ENCODE measurements at places on chromosomes 16 and 17.

DNA sequence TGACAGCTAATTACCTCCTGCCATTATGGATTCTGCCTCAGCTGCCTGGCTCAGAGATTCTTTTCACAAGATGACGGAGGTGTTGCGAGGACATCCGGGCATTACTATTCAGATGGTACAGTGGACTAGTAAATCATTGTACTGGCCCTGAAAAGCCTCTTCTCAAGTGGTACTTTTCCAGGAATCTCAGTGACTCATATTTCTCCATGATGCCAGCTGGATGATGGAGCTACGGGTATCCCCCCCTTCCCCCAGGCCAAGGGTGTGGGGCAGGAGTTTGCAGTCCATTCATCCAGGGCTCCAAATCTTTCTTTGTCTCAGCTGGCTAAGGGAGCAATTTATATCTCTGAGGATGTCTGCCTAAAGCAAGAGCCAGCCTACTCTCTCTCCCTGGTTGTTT, 107.7 kb upstream of the GPR139 start:
- no peak for DNase-seq

- no peak for DNase-seq
Measured at GRCh38 chr17:21058098-21058893, 15.5 kb upstream of the USP22 start.

DNA sequence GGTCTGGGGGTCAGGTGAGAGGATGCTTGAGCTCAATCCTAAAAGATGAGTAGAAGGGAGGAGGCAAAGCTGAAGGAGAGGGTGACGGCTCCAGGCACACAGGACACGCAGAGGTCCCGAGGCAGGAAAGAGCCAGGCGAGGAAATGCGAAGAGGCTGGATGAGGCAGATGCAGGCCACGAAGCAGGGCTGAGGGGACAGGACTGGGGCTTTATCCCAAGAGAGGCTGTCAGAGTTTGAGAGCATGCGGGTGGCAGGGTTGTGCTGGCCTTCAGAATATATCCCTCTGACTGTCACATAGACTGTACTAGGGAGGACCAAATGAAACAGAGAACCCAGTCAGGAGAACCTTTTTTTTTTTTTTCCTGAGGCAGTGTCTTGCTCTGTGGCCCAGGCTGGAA, 100.2 kb downstream of the RMI2 start:
- DNase-seq, result no peak

DNA sequence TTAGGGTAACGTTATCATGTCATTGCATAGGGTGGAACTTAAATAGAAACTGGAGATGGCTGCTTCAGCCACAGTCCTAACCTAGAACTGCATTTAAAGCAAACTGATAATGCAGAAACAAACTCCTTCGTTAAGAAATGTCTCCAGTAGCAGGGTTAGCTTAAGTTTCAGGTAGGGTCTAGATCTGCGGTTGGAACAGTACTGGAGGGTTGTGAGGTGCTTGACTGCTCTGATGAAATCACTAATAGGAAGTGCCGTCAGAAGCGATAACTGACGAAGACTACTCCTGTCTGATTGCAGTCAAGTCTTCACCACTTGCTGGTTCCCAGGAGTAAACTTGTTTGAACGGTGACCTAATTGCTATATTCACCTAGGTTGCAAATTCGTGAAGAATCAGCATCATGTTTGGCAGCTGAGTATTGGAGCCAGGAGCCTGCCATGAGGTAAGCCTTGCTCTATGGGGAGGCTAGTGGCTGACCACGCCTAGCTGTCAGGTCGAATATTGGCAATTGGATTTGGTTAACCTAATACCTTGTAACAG, 24.5 kb downstream of the TRPV2 start:
- DNase-seq, result no peak

- no peak for DNase-seq
Measured at GRCh38 chr16:683396-684070, 601 bp downstream of the JMJD8 start.

DNA sequence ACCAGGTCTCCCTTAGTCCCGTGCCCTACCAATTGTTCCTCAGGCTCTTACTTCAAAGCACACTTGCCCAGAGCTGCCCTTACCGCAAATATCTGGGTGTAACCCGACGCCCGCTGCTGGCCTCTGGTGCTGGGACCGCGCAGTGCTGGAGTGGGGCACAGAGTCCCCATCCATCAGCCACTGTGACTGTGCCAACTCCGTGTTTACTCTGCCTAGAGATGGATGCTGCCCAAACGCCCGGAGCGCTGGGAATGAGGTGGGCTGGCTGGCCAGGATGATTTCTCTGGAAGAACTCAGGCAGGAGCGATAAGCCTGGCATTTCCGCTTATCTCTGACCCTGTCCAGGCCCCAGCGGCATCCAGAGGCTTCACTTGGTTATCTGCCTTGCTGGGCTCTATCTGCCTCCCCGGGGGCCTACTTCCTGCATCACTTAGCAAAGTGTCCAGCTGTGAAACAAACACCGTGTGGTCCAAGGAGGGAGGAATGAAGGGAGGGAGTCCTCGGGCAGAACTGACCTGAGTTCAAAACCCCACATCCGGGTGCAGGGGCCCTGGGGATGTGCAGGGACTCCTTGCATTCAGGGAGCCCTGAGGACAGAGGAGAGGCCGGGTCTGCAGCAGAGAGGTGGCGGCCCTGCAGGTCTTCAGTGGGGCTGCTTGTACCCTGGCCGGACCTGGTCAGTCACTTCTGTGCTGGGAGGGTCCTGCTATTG, 9.4 kb upstream of the MYLK3 start:
- no peak for DNase-seq

DNA sequence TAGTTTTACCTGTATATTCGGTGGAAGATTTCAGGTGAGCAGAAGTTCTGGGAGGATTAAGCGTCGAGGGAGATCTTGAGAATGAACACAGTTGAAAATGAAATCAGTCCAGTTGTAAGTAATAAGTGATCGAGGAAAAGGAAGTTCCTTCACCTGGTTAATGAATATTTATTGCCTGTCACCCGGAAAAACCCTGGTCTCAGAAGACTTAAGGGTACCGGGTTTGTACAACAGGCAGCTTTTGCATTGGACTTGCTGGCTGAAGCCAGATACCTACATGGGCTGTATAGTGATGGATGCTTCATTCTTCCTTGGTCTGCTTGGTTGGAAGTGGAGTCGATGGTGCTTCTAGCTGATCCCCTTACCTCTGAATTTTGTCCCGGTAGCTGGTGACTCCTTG, 72.7 kb downstream of the PRKCA start:
- DNase-seq, result no peak

DNA sequence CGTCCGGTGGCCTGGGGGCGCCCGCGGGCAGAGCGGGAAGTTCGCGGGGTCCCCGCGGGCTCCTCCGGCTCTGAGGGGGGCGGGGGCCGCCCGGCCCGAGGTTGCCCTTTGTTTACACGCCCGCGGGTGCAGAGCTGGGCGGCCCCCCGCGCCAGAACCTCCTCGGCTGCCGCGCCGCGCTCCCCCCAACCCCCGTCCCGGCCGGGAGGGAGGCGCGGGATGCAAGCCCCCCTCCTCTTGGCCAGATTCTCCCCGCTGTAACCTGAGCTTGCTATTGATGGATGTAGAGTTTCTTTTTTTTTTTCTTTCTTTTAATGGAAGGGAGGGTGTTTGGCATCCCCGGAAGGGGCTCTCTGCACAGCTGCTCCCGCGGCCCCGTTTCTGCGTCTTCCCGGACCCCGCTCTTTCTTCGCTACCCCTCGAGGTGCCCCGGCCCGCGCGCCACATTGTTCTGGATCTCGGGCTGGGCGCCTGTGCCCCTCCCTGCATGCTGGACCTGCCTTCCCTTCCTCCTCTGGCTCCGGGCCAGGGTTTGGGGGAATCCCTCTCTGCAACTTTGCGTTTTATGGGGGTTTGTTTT, 646 bp downstream of the CBX2 start:
- no peak for DNase-seq

DNA sequence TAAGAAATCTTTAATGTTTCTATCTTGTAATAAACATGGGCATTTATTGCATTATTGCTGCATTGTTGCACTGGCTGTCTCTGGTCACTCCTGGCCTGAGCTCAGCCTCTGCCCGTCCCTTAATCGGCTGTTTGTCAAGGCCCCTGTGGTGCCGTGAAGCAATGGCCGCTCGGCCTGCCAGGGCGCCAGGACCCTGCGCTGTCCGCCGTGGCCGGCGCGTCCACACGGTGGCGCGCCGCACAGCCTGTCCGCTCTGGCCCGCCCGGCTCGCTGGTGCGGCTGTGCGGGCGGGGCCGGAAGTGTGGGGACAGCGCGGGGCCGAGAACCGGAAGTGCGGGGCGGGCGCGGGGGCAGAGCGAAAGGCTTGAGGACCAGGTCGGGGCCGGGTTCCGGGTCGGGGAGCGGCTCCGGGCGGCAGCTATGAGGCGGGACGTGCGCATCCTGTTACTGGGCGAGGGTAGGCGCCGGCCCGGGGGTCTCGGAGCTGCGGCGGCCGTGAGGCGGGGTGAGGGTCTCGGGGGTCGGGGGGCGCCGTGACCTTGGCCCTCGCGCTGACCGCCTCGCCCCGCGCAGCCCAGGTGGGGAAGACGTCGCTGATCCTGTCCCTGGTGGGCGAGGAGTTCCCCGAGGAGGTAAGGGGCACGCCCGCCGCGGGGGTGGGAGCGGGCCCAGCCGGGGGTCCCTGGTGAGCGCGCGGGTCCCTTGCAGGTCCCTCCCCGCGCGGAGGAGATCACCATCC, at the start of gene RHOT2:
Gene RHOT2 (plus strand): TSS at position 353 of the 739 bp plus-strand sequence. CDS start 68 bp downstream, at position 421.
- DNase-seq, result peak; percentile 88

- no peak for DNase-seq
Measured at GRCh38 chr16:24863582-24864437, 18.0 kb downstream of the SLC5A11 start.

- peak; percentile 10 for DNase-seq
Measured at GRCh38 chr17:41810659-41811548, 845 bp downstream of the P3H4 start.

DNA sequence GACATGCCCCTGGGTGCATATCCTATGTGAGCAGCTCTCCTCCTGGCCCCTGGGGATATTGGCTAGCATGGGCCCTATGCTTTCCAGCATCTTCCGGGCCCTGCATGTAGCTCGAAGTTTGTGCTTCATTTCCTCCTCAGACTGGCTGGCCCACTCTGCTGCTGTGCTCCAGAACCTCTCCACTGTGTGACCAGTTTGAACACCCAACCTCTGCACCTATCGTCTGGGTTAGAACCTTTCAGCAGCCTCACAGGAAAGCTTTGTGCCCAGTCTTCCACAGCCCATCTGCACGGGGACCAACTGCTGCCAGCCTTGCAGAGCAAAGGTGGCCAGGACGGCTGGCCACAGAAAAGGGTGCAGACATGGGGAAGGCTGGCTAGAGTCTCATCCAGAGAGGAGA, 10.2 kb upstream of the CLEC18B start:
- no peak for DNase-seq

DNA sequence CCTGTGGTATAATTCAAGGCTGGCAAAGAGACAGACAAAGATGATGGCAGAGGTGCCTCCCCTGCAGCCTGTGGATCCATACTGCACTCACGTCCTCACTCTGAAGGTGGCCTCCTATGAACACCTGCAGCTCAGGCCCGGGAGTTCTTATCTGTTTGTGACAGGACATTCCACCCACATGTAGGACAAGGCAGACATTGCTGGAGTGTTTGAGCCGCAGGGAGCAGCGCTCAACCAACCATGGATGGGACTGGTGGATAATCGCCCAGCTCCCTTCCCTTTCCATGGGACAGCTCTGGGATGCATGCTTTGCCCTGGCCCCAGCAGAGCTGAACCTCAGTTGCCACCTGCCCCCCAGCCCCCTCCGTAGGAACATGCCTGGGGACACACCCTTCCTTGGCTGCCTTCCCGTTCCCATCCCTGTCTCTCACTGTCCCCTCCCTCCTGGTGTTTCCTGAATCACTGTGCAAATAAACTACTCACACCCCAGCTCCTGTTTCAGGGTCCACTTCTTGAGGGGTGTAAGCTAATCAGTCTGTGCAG, 22.2 kb downstream of the ITPRIPL2 start:
- no peak for DNase-seq

GRCh38 chr17:43823350-43824084, 9.4 kb downstream of the MPP3 start:
- DNase-seq, result no peak

- no peak for DNase-seq
Measured at GRCh38 chr17:39628655-39629493, 2.1 kb downstream of the PPP1R1B start.

- no peak for DNase-seq
Measured at GRCh38 chr17:62821189-62822079, 13.3 kb upstream of the MARCHF10 start.

DNA sequence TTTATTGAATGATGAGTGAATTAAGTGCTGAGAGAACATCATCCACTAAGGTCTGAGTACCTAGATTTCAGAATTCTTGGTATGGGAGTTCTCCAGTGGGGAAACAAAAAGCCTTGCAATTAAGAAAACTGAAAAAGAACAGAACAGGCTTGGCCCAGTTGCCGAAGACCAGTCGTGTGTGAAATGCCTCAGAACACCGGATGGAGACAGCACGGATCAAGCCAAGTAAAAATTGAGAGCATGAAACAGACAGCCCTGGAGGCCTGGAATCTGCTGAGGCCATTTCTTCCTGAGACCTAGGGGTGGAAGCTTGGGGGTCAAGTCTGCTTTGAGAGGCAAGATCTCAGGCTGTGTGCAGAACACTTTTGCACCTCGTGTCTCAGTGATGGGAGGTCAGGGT, 43.3 kb downstream of the GRIN2A start:
- no peak for DNase-seq

DNA sequence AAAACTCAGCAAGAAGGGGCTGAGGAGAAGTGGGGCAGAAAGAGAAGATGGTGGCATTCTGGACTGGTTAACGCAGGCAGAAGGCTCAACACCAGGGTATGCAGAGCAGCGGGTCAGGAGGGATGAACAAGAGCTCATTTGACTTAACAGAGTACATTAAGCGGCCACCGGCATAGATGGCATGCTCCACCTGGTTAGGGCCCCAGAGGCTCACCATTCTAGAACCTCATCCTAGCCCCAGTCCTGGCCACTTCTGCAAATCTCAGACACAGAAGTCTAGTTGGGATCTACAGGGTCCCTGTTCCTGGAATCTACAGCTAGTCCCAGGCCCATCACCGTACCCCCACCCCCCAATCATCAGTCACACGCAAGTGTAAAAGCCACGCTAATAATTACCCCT, 1.7 kb upstream of the MYO1C start:
- DNase-seq, result no peak

DNA sequence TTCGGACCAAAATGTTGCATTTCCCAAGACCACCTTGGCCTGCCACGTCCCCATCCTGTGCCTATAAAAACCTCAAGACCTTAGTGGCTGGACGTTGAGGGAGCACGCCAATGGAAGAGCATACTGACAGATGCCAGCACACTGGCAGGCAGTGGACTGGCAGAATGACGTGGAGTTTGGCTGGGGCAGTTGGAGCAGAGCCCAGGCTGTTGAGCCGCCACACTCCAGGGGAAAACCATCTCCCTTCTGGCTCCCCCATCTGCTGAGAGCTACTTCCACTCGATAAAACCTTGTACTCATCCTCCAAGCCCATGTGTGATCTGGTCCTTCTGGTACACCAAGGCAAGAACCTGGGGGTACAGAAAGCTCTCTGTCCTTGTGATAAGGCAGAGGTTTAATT, 494.1 kb downstream of the CDH11 start:
- DNase-seq, result no peak

DNA sequence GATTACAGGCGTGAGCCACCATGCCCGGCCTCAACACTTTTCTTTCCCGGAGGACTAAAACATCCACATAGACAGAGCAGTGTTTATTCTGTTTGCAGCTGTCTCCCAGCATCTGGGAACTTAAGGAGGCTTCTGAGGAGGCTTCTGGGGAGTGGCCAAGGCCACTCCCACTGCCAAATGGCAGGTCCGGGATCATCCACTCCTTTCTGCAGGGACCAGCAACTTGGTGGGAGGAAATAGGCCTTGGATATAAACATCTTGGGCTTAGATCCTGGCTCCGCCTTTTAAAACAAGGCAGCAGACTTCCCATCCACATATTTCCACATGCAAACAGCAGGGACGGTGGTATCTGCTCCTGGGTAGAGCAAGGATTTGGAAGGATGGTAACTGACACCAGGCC, 14.1 kb upstream of the SPATA32 start:
- no peak for DNase-seq
